ENCODE measurements at places on chromosomes 5 and 9. TPM values are rescaled to one million over a fixed set of nuclear protein-coding genes. Genes with fewer than 3 reads are reported as not detected.

DNA sequence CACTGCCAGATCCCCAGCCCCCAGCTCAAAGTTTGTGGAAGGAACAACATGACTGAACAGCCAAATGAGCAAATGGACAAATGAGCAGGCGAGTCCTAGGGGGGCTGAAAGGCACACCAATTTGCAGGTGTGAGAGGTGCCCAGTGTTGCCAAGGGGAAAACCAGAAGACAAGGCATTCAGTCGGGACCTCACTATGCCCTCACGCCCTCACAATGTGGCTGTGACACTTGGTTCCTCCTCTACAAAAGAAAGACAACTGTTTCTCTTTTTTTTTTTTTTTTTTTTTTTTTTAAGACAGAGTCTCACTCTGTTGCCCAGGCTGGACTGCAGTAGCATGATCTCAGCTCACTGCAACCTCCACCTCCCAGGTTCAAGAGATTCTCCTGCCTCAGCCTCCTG is 28.0 kb downstream of the TNIP1 start:
- DNase-seq, result no peak

GRCh38 chr9:130971294-130971849 is 32.3 kb upstream of the FIBCD1 start:
- DNase-seq, result no peak

DNA sequence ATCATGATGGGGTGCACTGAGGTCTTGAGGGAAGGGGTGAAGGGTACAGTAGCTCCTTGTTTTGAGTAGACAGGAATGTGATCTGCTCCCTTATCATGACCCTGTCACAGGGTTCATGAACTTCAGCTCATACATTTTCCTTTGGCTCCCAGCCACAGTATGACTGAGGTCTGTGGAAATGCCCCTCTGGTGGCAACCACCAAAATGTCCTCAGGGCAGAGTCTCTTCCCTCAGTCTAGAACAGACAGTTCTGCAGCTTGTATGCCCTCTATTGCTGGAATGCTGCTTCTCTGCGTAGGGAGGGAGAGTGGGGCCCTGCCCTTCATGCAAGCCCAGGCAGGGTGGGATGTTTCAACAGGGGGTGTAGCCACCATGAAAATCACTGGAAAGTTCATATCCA is 53.8 kb upstream of the SNCAIP start:
- DNase-seq, result no peak

GRCh38 chr9:211036-211435 is 3.6 kb upstream of the DOCK8 start:
- no peak for DNase-seq

DNA sequence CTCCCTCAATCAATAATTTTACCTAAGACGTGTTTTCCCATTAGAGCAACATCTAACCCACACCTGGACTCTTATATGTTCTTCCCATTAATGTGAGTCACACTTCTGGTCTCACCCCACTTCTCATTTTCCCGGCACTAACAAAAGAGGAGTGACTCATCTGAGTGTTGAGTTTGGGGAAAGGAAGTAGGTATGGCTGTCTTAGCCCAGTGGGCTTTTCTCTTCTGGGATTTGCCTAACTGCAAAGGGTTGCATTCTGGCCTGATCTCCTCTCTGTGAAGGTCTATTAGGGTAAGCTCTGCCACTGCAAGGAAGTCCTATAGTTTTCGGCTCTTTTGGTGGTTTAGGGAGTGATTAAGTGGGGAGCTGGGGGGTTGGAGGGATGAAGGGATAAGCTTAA is 195.6 kb downstream of the KIAA0825 start:
- DNase-seq, result peak; percentile 44

DNAJC18 gene
- 5.7 TPM for total RNA-seq

LOX gene
- 0.12 TPM for total RNA-seq

DNA sequence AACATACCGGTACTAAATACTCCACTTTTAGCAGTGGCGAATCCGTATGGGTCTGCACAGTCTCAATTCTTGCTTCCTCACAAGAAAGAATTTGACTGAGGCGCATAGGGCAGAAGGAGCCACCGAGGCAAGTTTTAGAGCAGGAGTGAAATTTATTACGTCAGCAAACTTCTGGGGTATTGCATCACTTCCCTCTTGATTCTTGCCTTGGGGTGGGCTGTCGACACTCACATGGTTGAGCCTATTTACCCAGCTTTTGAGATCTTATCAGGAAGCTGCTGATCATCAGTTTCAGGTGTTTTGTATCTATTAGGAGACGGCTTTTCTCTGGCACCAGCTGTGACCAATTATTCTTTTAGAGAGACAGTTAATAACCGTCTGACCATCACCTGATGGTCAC is 111.5 kb upstream of the CCNH start:
- DNase-seq, result no peak

Data from HCT116 (cell line).